ENCODE measurements at places on chromosomes 6 and 20.

DNA sequence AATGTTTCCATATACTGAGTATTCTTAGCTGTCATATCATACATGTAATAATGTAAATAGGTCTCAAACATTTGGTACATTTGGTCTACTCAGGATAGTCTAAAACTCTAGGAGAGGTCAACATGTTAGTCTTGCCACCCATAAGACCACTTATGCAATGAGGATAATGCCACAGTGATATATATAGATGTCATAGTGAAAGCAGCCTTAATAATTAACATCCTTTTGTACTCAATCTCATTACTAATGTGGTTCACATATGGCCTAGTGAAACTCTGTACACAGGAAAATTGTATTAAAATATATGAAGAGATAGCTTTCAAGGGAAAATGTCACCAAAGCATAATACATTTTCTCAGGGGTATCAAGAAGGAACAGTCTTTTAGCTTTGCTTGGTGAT, 577.9 kb downstream of the TFAP2B start:
- DNase-seq: no peak

GRCh38 chr6:140849456-140849855, 1283.3 kb upstream of the GJE1 start:
- no peak for DNase-seq

GRCh38 chr6:166202321-166202733, 34.7 kb upstream of the TBXT start:
- DNase-seq: no peak

- DNase-seq: no peak
Measured at GRCh38 chr6:6577735-6578134, 10.8 kb upstream of the LY86 start.

GRCh38 chr20:63567386-63568169, 6.5 kb downstream of the HELZ2 start:
- no peak for DNase-seq

DNA sequence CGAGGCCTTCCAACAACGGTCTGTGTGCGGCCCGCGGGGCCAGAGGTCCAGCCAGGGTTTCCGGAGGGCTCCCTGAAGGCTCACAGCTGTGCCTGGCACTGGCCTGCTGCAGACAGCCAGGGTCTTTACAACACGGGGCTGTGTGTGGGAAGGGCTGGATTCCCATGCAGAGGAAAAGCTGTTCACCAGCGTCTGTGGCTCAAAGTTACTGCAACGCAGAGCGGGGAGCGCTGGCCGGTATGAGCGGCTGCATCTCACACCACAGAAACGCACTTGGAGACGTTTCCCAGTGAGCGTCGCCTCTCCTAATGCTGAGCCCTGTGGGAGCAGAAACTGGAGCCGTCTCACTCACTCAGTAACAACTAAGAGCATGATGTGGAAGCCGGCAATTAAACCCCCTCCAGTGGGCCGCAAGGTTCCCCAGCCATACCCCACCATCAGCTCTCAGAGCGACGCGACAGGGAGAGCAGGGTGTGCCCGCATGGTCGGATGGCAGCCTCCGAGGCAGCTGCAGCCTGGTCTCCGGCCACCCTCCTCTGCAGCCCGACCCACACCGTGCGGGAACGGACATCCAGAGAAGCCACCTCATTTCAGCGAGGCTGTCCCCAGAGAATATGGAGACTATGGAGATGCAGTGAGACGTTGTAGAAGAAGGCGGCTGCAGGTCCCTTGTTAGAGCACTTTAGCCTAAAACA, 42.6 kb downstream of the DLL1 start:
- DNase-seq: no peak

DNA sequence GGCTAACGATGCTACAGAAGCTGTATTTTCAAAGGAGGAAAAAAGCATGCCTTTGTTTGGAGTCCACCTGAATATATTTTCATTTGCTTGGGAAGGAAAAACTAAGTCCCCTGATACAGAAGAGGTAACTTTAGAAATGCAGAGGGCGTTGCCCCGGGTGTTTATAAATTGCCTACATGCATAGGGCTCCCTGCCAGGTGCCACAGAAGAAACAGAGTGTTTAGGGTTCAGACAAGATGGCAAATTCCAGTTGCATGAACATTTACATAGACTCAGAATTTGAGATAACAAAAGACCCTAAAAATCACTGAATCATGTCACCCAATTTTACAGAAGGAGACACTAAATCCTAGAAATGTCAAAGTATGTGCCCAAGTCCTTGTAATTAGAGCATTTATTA, 19.9 kb downstream of the RIN2 start:
- DNase-seq: no peak

DNA sequence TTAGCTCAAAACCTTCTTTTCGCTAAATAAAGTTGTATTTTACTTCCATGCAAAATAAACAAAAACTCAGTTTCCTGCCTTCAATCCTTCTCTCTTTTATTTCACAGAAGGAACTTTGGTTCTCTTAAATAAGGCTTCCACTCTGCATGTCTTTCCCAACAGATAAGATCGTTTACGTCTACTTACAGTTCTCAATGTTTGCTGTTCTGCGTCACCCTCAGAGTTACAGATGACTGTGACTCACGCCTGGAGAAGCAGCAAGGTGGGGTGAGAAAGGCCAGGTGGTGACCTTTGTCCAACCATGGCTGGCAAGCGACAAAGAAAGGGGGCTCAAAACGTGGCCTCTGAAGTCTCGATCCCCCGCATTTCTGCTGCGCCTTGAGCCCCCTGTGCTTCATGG, 51.4 kb upstream of the RPS6KA2 start:
- DNase-seq: no peak
